Stimulated activated CD8-positive, alpha-beta memory T cell treated with anti-CD3 and anti-CD28 coated beads, Interleukin-4, amount 100 ng/mL, for 1 hour (primary cell): ENCODE measurements at places on chromosomes 1 and 21.

DNA sequence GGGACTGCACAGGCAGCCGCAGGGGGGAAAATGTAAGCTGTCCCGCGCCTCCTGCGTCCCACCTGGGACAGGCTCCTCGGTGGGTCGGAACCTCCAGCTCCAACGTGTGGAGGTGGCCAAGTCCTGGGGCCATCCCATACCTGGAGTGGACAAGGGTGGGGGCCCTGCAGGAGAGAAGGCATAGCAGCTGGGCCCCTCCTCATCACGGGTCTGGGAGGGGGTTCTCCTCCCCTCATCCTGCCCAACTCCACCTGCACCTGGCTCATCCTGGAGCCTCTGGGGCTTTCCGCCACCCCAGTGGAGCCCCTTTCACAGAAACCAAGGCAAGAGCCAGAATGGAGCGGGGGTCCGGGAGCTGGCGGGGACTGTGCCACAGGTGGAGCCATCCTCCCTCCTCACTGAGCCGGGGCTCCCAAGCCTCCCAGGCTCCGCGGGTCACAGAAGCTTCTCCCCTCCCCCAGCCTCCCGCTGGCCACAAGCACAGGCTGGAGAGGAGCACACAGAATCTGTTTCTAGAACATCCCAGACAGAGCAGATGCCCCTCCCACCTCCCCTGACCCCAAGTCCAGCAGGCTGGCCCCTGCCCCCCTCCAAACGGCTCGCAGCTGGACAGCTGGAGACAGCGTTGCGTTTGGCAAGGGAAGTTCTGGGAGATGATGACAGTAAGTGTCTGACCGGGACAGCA, 65.8 kb downstream of the MEGF6 start:
- no peak for DNase-seq

GRCh38 chr1:101241485-101242225, 4.8 kb downstream of the S1PR1 start:
- DNase-seq: no peak

DNA sequence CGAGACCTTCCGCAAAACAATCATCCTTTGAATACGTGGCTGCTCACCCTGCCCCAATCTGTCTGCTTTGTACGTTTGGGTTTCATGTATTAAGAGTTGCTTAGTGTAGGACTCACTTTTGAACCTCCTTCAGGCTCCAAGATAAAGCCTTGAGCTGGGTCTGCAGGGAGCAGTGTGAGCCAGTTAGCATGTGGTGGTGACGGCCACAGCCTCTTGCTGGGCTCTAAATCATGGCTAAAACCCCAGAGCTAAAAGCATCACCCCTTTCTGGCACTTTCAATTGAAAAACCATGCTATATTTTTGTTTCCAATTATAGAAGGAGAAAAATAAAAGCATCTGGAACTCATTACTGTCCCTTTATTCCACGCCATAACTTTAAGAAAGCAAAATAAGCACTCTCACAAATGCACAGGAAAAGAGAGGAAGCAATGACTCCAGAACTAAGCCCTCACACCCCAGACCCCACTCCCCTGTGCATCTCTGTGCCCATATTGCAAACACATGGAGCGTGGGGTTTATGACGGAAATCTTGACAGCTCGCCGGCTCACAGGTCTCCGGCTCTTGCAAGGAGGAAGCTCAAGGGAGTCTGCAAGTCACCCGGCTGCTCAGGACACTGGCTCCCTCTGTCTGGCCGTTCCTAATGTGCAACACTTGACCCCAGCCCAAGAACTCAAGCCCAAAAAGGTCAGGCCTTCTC, 135.5 kb downstream of the MIS18A start:
- no peak for DNase-seq

GRCh38 chr1:171890131-171890530, 48.8 kb downstream of the DNM3 start:
- DNase-seq: no peak

GRCh38 chr1:54777011-54777410, 12.7 kb upstream of the PARS2 start:
- no peak for DNase-seq

DNA sequence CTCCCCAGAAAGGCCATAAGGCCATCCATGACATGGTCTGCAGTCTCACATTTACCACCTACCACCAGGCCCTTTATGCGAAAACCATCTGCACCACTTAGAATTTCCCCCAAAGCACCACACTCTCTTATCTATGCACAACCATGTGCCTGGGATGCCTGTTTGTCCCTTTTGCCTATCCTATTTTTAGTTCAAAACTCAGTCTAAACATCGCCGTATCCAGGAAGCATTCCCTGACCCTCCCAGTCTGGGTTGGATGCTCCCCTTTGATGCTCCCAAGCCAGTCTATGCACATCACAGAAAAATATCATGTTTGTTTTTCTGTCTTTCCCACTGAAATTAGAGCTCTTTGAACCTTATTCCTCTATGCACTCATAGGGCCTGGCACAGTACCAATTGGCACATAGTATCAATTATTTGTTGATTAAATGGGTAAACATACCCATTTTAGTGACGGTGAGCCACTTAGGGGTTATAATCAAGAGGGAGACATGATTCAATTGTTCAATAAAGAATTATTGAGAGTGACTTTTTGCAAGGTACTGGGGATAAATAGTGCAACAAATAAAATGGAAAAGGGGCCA, 6.7 kb downstream of the MPL start:
- no peak for DNase-seq

DNA sequence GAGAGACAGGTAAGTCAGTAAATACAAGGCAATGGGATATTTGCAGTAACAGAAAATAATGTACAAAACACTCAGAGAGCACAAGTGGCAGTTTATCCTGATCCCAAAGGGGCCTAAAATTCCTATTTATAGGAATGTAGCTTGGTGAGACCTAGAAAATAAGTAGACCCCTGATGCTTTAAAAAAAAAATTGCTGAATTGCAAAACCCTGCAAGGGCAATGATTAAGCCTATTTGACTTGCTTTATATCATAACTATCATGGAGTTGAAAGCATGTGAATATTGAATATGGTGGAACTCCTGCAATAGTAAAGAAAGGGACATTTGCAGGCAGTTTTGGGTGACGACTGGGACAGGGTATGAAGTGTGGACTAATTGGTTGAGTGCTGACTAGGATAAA, 101.9 kb upstream of the C1orf21 start:
- DNase-seq: no peak

- no peak for DNase-seq
Measured at GRCh38 chr1:228284521-228284920, 76.7 kb downstream of the OBSCN start.
